ENCODE measurements at places on chromosomes 4 and X.

DNA sequence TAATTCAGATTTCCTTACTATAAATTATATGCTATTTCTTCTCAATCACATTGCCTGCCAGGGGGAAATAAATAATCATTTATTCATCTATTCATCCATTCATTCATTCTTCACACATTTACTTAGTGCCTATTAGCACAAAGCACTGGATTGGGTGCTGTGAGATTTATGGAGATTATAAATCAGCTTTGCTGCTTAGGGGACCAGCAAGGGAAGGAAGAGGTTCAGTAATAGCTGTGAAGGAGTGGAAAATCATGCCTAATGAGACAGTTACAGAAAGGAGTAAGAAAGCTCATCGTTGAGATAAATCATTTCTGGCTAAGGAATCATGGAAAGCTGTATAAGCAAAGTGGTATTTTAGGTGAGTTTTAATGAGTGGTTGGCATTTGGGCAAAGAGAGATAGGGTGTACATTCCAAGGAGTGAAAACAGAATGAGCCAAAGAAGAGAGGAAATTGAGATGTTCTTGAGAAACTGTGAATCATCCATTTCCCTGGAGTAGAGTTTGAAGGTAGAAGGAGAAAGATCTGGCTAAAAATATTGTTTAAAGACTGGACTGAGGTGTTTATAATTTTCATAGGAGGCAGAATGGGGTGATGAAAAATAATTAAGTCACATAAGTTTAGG is 9.6 kb downstream of the ARSJ start:
- no peak for DNase-seq

GRCh38 chr4:8577046-8577445 is 3.1 kb upstream of the GPR78 start:
- no peak for DNase-seq

DNA sequence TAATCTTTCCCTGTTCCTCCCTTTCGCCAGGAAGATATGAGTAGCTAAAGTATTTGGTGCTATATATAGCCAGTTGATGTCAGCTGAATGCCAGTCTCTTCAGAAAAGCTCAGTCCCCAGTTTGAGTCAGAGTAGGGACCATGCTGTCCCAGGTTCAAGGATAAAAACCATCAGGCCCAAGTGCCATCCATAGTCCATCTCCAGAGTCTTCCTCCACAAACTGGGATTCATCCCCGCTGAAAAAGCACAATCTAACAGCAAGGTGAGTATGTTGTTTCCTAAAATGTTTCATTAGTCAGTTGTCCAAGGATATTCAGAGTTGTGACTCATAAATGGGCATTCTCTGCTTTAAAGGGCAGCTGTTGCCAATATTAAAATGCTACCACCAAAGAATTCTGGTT is at the start of gene MYOZ2:
TSS of gene MYOZ2 (plus strand) at position 112 of the 401 bp plus-strand sequence. CDS start 694 bp downstream, outside the sequence.
- DNase-seq = no peak

GRCh38 chrX:119646515-119646914 is 40.3 kb upstream of the NKRF start:
- no peak for DNase-seq

GRCh38 chrX:46407753-46408130 is 137.5 kb downstream of the ZNF674 start:
- DNase-seq = no peak

GRCh38 chrX:115560978-115561604 is at the start of gene PLS3:
TSS of gene PLS3 (plus strand) at chrX:115561174. CDS start at chrX:115610251, 49,077 bp downstream.
- no peak for DNase-seq

- no peak for DNase-seq
These were observed 314.8 kb downstream of the PDHA2 start for GRCh38 chr4:96154676-96155075.

- no peak for DNase-seq
These were observed 106.7 kb upstream of the LIMCH1 start for GRCh38 chr4:41431276-41431675.

DNA sequence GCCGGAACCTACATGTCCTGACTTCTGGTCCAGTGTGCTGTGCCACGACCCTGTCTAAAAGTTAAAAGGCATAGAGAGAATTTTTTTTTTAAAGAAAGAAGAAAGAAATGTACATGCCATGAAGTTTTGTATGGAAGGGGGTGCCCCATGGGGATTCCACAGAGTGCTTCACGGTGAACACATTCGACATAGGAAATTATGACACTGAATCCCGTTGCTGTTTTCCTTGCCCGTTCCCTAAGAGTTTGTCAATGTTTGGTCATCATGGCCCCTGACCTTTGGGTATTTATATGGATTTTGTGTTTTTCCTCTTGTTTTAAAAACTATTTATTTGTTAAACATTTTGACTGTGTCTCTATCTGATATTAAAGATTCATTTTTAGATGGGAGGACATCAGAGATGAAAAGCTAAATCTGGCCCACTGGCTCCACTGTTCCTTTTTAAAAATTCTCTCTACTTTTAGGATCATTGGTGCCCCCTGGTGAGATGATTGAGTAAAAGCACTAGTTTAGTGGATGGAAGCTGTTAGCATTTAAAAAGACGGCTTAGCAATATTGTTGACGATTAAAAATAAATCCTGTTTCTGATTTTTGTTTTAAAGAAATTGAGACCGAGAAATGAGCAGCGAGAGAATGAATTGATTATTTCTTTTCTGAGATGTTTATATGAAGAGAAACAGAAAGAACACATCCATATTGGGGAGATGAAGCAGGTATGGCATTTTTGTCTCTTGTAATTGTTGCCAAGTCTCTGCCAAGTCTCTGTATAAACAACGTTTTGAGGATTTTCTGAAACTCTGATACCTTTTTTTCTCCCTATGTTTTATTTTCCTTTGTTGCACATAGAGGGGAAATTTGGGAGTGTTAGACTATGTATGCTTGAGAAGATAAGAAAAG is 75.0 kb downstream of the PTTG2 start:
- peak; percentile 41 for DNase-seq

- peak; percentile 35 for DNase-seq
These were observed 104.6 kb downstream of the DTHD1 start for GRCh38 chr4:36385951-36386571.

GRCh38 chr4:68750555-68750954 is 65.2 kb upstream of the UGT2B10 start:
- no peak for DNase-seq

- no peak for DNase-seq
These were observed 116.5 kb downstream of the FAM13A start for GRCh38 chr4:88940506-88940905.
